ENCODE measurements at places on chromosomes 2 and 18.

- DNase-seq: no peak
These were observed 48.4 kb upstream of the APCDD1 start for GRCh38 chr18:10405816-10406663.

DNA sequence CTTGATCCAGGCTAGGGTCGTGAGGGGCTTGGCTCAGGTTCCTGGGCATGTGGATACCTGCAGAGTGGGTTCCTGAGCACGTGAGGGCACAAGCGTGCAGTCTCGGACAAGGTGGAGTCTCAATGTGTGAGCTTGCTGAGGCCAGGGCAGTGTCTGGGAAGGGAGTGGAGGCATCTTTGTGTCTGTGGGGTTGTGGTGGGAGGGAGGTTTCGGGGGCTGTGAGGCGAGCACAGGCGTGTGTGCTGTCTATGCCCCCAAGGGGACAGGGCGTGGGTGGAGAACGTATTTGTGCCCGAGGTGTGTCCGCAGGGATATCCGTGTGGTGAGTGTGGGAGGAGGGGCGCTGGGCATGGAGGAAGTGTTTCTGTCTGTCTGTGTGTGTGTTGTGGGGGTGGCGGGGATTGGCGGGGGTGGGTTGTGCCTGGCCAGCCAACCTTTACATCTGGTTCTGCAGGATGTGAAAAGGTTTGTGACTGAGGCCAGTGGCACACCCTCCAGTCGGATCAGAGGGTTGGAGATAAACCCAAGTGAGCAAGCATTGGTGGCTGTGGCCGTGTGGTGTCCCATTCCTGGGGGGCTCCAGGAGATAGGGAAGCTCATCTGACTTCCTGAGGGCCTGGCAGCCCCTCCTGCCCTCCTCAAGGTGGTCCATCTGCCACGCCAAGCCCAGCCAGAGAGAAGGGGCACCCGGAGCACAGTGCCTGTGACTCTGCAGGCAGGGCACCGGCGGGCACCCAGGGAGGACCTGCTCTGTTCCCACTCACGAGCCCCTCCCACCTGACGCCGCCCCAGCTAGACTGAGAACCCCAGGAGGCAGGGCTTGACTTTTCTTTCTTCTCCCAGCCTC, 57.1 kb downstream of the ZFP36L2 start:
- peak; percentile 39 for DNase-seq

GRCh38 chr2:119731983-119732382, 27.7 kb upstream of the PTPN4 start:
- DNase-seq: no peak

- no peak for DNase-seq
These were observed 133.5 kb downstream of the TFCP2L1 start for GRCh38 chr2:121151311-121152109.

- no peak for DNase-seq
These were observed 91.8 kb downstream of the MAP4K4 start for GRCh38 chr2:101788995-101789970.

DNA sequence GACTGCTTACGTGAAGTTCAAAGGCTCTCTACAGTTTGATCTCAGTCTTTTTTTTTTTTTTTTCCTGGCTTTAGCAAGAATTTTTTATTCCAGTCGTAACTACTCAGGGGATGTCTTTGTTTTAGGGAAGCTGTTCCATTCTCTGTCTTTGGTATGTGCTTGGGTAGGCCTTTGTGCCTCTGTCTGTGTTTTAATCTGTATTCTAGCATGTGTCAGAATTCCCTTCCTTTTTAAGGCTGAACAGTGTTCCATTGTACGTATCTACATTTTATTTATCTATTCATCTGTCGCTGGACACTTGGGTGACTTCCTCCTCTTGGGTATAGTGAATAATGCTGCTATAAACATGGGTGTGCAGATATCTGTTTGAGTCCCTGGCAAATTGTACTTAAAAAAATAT, 42.6 kb downstream of the MYO1B start:
- no peak for DNase-seq

DNA sequence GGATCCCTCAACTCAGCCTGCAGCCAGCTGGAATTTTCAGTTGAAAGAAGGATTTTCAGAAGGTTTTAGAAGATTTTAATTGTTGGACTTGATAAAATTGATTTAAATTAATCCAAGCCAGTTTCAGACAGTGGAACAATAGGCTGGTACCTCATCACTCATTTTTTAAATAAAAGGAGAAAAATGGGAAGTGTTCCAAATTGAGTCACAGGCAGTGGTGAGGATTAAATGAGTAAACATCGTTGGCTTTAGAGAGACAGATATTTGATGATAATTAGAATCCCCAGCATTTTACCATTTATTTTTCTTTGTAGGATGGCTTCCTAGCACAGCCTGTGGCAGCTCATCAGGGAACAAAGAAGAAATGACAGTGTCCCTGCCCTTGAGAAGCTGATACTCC, 7.4 kb downstream of the CXCR4 start:
- no peak for DNase-seq

- DNase-seq: no peak
These were observed 179.6 kb downstream of the SATB2 start for GRCh38 chr2:199278099-199278498.

GRCh38 chr2:97708608-97709007, 4.8 kb upstream of the ZAP70 start:
- DNase-seq: no peak

DNA sequence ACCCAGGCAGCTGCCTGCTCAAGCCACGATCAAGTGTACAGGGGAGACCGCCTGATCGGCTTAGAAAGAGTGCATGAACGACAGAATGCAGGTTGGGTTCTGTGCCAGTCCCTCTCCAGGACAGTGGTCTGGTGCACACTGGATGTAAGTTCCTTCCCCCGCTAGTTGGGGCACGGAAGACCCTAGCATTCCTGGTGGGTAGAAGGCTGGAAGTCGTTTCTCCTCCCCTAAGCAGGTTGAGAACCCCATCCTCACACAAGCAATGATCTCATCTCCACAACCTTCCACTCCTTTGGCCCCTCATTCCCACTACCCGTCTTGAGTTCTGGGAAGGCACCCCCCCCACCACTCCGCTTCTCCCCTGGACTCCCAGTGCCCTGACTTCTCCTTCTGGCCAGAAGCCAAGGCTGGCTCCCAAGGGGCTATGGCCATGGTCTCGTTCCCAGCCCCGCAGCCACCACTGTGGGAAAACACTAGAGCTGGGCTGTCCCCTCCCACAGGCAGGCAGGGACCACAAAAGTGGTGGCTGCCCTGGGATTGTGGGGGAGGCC, 1.4 kb upstream of the ANKRD39 start:
- DNase-seq: no peak

- no peak for DNase-seq
These were observed 1.9 kb downstream of the TFPI start for GRCh38 chr2:187552381-187552780.

GRCh38 chr18:51980101-51980500, 359.9 kb upstream of the DCC start:
- no peak for DNase-seq

Data from activated gamma-delta T cell treated with Interleukin-2 at 50 U/mL for 16 hours (primary cell).